ENCODE measurements at places on chromosomes 3 and 15.

DNA sequence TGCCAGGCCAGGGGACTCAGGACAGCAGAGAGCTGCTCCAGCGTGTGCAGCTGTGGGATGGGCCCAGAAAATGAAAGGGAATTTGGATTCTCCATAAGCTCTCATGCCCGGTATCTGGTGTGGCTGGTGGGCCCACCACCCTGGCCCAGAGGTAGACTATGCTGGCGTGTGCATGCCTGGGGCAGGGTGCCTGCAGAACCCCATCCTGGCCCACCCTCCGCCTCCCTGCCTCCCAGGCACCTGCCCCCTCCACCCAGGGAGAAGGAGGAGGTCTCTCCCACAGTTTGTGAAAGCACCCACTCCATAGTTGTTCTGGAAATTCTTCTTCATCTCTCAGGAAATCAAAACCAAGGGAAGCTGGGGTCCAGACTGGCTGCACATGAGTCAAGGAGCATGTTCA, 112.9 kb downstream of the ADCY5 start:
- DNase-seq, result no peak

DNA sequence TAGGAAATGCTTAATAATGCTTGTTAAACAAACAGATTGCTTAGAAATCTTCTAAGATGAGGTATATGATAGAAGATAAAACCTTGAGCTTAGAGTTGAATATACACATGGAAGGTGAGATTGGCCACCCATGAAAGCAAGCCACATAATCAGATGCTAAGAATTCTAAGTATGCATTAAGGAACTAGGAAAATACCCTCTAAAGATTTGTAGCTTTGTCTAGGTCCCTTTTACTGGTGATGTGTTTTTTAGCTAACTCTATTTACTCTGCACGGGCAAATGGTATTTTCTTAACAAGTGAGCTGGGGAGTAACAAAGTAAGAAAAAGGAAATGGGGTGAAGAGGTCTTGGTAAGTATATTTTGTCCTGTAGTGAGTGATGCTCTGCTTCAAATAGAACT, 310.3 kb downstream of the OXSM start:
- DNase-seq, result no peak

GRCh38 chr3:43503067-43503728, 118.6 kb downstream of the ANO10 start:
- DNase-seq, result peak; percentile 71

- no peak for DNase-seq
Measured at GRCh38 chr15:75232252-75232813, 25.8 kb upstream of the GOLGA6C start.

DNA sequence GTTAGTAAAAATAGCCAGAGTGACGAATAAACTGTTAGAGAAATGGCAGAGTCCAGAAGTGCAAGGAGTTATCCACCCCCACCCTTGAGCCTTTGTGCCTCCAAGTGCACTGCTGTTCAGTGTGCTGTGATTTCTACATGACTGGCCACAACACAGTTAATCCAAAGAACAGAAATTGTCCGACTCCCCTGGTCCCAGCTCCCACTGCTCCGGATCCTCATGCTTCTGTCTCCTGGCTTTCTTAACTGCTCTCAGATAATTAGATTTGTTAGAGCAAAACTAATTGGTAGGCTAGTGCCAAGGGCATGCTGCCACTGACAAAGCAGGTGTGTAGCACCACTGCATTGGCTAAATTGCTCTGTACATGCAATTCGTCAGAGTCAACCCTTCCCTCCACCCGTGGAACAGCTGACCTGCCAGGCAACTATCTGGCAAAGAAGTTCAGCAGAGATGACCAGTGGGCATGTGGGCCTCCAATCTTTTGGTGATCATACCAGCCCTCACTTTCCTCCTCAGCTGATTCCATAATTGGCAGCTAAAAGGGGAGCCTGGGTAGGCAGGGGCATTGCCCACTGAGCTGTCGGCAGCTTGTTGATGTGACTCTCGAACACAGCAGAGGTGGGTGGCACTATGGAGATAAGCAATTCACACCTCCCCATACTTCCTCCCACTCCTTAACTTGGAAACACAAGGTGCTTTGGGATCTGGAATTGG, 18.9 kb upstream of the ACAP2 start:
- DNase-seq, result no peak

DNA sequence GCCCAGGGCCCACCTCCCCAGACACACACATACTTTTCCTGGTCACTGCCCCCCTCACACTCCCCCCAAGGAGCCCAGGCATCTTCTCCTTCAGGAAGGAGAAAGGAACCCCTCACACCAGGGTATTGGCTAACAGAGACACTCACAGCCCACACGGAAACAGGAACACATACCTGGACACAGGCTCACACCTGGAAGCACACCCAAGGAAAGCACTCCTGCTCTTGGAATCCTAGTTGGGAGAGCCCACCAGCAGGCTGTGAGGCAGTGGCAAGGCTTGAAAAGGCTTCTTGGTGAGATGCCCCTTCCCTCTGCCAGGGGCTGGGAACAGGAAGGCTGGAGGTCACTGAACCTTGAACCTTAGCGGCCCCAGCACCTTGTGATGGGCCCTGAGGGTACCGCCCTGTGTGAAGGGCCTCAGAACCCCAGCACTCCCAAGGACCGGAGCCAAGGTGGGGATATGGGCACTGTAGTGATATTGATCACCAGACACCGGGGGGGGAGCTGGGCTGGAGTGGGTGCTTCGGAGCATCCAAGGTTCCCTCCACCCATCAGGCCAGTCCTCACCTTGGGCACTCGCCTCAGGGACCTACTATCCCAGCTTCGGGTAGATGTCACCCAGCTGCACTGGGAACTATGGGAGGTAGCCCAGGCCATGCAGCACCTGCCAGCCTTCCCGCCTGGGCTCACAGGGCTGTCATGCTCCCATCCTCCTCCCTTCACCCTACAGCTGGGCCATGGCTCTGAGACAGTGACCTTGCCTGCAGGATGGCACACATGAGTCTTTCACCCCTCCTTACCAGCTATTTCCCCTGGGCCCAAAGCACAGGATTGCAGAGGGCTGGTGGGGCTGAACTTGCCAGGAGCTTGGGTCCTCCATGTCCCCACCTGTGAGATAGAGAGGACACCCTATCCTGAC, 16.4 kb downstream of the MYL3 start:
- no peak for DNase-seq

GRCh38 chr3:79286882-79287281, 480.9 kb downstream of the ROBO1 start:
- no peak for DNase-seq

DNA sequence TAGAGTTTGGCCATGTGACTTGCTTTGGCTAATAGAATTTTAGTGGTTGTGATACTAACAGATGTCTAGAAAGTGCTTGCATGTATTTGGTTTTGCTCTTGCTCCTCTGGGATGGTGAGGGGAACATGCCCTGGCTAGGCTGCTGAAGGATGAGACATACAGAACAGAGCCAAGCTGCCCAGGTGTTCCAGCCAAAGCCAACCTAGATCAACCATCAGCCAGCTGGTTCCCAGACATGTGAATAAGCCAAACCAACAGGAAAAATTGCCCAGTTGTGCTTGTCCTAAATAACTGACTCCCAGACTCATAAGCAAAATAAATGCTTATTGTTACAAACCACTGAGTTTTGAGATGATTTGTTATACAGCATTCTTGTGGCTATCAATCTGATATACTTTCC, 292.6 kb downstream of the SUCLG2 start:
- no peak for DNase-seq

GRCh38 chr3:18097473-18097872, 327.7 kb downstream of the SATB1 start:
- no peak for DNase-seq

DNA sequence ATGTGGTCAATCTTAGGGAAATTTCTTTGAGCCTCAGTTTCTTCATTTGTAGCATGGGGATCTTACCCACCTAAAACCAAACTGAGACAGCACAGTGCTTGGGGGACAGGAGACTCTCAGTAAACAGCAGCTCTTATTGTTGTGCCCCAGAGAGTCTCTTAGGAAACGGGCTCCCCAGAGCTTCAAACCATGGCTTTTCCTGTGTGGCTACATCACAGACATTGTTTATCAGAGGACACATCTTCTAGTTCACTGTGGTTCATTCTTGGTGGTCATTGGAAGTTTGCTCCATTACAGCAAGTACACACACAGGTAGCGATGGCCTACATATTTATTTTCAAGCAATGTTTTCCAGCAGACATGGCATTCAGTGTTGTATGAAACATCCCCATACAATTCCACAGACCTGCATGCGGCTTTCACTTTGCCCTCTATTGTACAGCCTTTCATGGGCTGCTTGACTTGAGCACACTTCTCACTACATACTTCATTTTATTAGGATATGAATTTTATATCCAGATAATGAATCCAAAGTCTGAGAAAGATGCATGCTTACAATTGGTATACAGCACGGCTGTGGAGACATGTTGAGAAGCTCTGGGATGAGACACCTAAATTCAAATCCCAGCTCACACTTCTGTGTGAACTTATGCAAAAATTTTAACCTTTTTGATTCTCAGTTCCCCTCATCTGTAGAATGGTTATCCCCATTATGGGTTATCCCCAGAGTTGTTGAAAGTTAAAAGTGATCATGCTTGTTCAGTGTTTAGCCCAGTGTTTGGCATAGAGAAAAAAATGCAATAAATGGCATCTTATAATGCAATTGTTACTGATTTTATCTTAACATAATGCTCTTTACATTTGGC, 84.8 kb upstream of the ICE2 start:
- no peak for DNase-seq

- no peak for DNase-seq
Measured at GRCh38 chr3:147447224-147447623, 38.1 kb downstream of the ZIC1 start.

- no peak for DNase-seq
Measured at GRCh38 chr3:197906850-197907187, 43.2 kb upstream of the RPL35A start.

- DNase-seq, result no peak
Measured at GRCh38 chr3:42653303-42653559, 266 bp upstream of the ZBTB47 start.

- peak; percentile 83 for DNase-seq
Measured at GRCh38 chr15:60390871-60391501, 6.8 kb downstream of the ANXA2 start.

DNA sequence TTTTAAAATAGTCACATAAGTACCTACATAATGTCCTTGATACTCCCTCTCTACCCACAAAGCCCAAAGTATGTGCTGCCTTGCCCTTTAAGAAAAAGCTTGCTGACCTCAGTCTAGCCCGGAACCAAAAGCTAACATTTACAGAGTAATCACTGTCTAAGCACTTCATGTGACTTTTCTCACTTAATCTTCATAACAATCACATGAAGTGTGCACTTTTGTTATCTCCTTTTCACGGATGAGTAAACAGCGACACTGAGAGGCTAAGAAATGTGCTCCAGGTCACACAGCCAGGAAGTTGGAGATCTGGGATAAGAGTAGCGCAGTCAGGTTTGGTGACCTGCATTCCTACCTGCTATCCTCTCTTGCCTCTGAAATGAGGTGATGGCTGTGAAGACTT, 194.0 kb downstream of the ITPR1 start:
- DNase-seq, result peak; percentile 55

- no peak for DNase-seq
Measured at GRCh38 chr3:116492379-116492778, 47.1 kb upstream of the LSAMP start.

DNA sequence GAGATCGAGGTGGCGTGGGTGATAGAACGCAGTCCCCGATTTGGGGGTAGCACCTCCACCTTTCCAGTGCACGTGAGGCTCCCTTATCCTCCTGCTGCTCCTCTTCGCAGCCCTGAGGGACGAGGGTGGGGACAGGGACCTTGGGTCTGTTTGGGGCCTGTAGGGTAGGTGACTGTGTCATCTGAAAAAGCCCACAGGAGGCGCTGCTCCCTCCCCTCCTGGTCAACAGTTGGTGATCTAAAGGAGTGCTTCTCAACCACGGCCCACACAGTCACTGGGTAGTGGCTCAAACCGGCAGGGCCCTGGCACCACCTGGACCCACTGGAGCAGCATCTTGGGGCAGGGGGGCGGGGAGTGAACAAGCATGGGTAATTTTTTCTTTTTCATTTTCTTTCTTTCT, 7.1 kb downstream of the LRRK1 start:
- no peak for DNase-seq

DNA sequence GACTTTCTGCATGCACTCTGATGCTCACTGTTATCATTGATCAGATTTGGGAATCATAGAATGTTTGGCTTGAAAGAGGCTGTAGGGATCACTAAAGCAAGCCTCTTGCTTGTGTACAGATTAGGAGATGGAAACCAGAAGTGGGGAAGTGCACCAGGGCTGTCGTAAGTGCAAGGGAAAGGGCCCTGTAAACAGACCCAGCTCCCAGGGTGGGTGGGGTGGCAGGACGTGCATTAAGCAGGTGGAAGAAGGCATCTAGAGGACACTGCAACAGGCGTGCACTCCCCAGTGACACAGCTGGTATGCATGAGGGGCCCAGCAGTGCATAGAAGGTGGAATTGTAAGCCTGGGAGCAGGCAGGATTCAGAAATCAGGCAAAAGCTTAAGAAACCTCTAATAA, 58.0 kb upstream of the SLC7A14 start:
- no peak for DNase-seq

- peak; percentile 47 for DNase-seq
Measured at GRCh38 chr3:101261506-101261905, 58.9 kb downstream of the IMPG2 start.

DNA sequence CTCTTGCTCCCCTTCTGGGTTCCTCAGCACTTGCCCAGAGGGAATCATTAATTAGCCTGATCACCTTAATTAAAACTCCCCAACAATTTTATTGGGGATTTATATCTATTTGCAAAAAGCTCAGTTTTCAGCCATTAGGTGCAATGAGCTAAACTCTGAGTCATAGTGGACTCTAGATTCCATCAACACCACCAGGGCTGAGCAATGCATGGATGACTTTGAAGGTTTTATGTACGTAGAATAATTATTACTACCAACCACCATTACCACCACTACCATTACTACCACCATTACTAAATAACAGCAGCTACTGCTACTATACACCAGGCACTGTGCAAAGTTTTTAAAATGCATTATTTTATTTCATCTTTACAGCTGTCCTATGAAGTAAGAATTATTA, 81.2 kb downstream of the ZNF621 start:
- peak; percentile 11 for DNase-seq

- no peak for DNase-seq
Measured at GRCh38 chr15:67103432-67103831, 38.0 kb downstream of the SMAD3 start.

DNA sequence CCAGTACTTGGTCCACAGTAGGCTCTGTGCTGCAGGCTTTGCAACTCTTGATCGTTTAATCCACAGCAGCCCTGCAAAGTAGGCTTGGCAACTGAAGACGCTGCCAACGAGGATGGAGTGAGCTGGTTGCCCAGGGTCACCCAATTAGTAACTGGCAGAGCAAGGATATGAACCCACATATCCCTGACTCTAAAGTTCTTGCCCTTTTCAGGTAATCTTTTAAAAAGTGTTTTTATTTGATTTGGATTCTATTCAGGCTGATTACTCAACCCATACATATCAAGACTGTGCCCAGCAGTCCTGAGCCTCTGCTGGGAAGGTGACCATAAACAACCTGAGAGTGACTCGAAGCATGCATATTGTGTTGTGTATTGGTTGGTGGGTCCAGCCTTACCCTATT, 50.3 kb downstream of the PSMD6 start:
- no peak for DNase-seq

GRCh38 chr3:65623362-65623761, 415.4 kb downstream of the MAGI1 start:
- no peak for DNase-seq

- no peak for DNase-seq
Measured at GRCh38 chr3:33833408-33834095, 35.1 kb downstream of the PDCD6IP start.
